NCI-H774 (cell line): ENCODE measurements at places on chromosomes 6 and 20.

DNA sequence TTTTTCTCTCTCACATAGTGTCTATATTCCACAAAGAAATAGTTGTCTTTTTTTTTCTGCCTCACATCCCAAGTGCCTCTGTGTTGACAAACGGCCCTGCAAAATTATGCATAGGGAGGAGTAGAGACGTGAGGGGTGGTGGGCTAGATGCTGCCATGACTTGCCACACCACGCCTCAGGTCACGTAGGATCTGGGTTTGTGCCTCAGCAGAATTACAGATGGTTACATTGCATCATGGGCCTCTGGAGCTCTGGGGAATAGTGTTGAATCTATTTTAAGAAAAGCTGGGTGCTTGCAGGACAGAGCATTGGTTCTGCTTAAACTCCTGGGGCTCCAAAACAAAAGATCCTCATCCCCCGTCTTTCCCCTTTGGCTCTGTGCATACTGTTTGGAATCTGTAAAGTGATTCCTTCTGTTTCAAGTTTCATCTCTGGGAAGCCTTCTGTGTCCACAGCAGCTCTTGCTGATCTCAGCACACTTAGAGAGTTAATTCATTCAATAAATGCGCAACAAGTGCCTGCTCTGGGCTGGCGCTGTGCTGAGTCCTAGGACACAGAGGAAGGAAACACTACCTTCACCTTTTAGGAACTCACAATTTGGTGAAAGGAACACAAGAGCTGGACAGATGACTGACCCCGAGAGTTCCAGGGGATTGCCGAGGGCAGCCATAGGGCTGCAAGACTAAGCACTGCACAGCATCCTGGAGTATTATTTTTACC lies 2.4 kb downstream of the FANCE start:
- DNase-seq: no peak

- no peak for DNase-seq
These were observed 24.1 kb downstream of the BPIFB4 start for GRCh38 chr20:33103556-33103955.

DNA sequence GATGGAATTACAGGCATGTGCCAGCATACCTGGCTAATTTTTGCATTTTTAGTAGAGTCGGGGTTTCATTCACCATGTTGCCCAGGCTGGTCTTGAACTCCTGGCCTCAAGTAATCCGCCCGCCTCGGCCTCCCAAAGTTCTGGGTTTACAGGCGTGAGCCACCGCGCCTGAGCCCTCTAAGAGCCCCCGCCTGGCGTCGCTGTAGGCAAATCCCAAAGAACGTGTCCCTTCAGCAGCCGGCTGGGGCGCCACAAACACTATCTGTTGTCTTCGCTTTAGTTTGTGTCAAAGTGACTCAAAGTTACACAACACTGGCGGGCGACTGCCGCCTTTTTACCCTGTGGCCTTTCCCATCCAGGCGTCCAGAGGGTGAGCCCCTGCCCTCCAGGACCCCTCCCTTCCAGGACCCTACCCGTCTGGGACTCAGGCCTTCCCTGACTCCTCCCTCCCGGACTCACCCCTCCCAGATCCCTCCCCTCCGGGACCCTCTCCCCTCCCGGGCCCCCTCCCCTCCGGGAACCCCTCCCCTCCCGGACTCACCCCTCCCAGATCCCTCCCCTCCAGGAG lies 940 bp upstream of the ADRM1 start:
- peak; percentile 83 for DNase-seq

DNA sequence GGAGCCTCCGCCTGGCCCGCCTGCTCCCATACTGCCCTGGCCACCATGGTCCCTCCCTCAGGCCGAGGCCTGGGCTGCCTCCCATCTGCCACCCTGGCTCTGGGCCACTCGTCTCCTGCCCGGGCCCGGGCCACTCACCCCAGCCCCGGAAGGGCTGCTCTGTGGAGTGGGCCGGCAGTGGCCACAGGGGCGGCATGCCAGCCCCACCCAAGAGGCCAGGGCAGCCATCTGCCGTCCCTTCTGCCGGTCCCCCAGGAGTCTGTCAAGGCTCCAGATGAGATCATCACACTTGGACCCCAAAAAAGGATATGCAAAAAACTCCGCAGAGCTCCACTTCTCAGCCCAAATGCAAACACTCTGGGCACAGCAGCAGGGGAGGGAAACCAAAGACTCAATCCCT lies 23.8 kb upstream of the TLDC2 start:
- DNase-seq: no peak

GRCh38 chr6:166512567-166512966 lies 73.9 kb downstream of the RAMACL start:
- no peak for DNase-seq

DNA sequence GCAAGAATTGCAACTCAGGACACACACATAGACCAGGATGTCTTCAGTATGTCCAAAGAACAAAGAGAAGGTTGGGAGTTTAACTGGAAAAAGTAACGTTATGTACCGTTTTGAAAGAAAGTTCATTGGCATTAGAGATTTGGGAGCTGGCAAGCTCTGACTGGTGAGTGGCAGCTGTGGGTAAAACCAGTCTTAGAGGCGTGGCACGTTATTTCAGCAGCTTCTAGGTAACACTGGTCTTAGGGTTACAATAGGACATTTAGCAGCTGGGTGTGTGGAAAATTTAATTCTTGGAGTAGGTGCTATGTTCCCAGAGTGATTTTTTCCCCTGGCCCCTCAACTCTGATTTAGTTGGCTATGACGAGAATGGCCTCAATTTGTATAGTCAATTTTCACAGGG lies 19.2 kb downstream of the SNRPB start:
- DNase-seq: no peak

DNA sequence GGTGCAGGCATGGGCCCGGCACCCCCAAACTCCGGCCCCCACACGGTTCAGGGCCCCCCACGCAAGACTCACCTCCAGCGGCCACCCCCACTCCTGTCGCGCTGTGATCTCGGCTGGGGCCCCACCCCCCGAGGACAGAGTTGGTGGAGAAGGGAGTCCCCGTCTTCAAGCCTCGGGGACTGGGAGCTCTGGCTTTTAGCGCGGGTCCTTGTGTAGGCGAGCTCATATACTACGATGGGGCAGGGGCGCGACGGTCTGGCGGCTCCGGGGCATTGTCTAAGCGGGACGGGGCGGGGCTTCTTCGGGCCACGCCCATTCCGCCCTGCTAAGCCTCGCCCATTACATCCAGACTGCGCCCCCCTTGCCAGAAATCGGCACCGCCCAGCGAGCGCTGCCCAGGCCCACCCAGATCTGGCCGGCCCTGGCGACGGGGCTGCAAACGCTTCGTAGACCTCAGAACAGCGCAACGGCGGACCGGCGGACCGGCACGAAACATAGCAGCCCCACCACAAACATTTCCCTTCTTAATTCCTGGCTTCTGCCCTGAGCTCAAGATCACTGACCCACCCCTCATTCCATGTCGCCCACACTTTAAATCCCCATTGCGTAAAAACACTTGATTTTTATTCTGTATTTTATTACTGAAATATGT lies 1.0 kb upstream of the DDAH2 start:
- peak; percentile 38 for DNase-seq

- DNase-seq: no peak
These were observed 87.7 kb downstream of the TFAP2C start for GRCh38 chr20:56716806-56717205.

GRCh38 chr20:48875233-48875913 lies 46.1 kb upstream of the ARFGEF2 start:
- DNase-seq: no peak

DNA sequence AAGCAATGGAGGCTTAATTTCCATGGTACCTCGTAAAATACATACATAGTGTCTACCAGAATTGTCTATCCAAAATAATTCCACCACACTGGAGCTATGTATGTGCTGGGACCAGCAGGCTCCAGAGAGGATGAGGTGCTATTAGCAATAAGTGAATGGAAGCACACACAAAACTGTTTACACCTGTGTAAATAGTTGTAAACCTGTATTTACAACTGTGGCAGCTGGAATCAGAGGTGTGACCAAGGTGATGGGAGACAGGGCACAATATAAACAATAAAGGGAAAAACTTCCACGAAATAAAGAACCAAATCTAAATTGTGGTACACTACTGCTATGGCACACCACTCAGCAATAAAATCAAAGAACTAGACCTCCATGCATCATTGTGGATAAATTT lies 14.4 kb downstream of the RARS2 start:
- peak; percentile 74 for DNase-seq

- no peak for DNase-seq
These were observed 828.2 kb upstream of the MAP3K7 start for GRCh38 chr6:91415031-91415605.

DNA sequence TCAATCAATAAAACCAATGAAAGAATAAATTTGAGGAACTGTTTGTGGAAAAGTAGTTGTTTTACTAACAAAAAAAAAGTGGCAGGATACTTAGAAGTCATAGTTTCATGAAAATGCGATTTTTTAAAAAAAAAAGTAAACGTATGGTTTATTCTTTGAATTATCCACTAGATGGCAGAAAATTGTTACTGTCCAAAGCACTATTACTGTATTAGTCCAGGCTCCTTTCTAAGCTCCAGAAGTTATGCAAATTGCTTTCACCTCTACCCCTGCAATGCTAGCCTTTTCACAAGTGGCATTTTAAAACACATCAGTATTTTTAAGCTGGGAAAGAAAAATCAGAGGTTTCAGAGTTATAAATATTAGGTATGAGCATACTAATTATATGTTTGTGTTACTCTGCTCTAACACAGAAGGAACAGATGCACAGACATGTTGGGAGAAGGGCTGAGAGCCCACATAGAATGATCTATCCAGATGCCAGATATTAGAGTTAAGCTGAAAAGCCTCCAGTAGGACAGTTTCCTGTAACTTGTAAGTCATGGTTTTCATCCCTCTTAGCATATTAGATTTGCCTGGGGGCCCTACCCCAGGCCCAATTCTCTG lies 63.9 kb downstream of the FHL5 start:
- peak; percentile 44 for DNase-seq
